ENCODE measurements at places on chromosomes 1 and 21.

DNA sequence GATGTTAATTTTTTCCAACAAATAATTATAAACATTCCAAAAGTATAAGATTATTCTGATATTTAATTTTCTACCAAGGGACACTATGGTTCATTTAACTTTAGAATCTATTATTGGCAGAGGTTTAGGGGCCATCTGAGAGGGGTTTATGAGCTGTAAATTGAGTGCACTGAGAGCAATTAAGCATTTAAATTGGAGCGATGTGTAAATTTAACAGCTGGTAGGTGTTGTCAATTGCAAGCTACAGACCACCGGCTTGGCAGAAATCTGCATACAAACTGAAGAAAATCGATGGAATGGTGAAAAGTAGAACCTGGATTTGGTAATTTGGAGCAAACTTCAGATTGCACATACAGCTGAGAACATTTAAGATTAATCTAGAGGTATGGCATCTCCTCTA is 55.8 kb upstream of the MTF2 start:
- no peak for DNase-seq
- no peaks in the 10 kb centered on the region for H3K36me3 ChIP-seq

GRCh38 chr1:221150996-221151395 is 271.8 kb downstream of the HLX start:
- DNase-seq: no peak
- no peaks in the 10 kb centered on the region for H3K4me1 ChIP-seq
- H3K27me3 ChIP-seq: no peaks in the 10 kb centered on the region

GRCh38 chr1:98386675-98387440 is 274.7 kb upstream of the SNX7 start:
- no peak for DNase-seq
- no peak overlapping the region for H3K4me3 ChIP-seq
- no peaks in the 10 kb centered on the region for H3K27me3 ChIP-seq
- no peaks in the 10 kb centered on the region for H3K36me3 ChIP-seq

GRCh38 chr1:173175514-173176145 is 31.5 kb downstream of the TNFSF4 start:
- H3K4me1 ChIP-seq: no peaks in the 10 kb centered on the region
- DNase-seq: no peak
- no peaks in the 10 kb centered on the region for H3K36me3 ChIP-seq
- no peaks in the 10 kb centered on the region for H3K27me3 ChIP-seq
- H3K4me3 ChIP-seq: no peak overlapping the region

- DNase-seq: no peak
- no peak overlapping the region for H3K4me3 ChIP-seq
- H3K27ac ChIP-seq: no peak overlapping the region
- no peaks in the 10 kb centered on the region for H3K4me1 ChIP-seq
- no peaks in the 10 kb centered on the region for H3K27me3 ChIP-seq
These were observed 359.7 kb upstream of the CAMK1G start for GRCh38 chr1:209223791-209224190.

DNA sequence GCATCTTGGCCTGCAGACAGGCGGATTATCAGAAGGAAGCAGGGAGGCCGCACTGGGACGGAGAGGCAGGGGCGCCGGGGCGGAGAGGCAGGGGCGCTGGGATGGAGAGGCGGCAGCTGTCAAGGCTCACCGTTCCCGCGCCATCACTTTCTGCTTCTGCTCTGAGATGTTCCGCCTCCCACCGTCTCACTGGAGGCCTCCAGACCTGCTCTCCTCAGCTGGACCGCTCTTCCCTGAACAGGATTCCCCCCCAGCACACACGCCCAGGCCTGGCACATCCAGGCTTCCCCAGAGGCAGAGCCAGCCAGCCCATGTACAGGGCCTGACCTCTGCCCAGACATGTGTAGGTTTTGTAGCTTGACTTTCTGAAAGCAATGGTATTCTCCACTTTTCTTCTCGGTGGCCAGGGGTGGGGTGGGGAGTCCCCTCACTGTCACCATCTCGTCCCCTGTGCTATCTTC is 84.1 kb downstream of the RIPK4 start:
- H3K36me3 ChIP-seq: no peaks in the 10 kb centered on the region
- no peak overlapping the region for H3K4me3 ChIP-seq
- no peak for DNase-seq
- H3K4me1 ChIP-seq: peaks cover 4% of the 10 kb centered on the region

DNA sequence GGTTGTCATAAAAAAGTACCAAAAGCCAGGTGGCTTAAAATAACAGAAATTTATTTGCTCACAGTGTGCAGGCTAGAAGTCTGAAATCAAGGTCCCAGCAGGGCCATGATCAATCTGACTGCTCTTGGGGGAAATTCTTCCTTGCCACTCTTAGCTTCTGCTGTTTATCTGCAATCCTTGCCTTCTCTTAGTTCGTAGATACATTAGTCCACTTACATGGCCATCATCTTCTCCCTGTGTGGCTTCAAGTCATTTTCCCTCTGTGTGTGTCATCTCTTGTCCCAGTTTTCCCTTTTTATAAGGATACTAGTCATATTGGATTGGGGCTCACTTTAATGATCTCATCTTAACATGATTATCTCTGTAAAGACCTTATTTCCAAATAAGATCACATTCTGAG is 124.0 kb upstream of the NCAM2 start:
- H3K36me3 ChIP-seq: no peaks in the 10 kb centered on the region
- H3K27me3 ChIP-seq: no peaks in the 10 kb centered on the region
- H3K27ac ChIP-seq: no peak overlapping the region
- H3K4me1 ChIP-seq: no peaks in the 10 kb centered on the region

GRCh38 chr1:52479076-52479475 is 73.8 kb downstream of the TUT4 start:
- no peak overlapping the region for H3K4me3 ChIP-seq
- H3K36me3 ChIP-seq: peaks cover 2% of the 10 kb centered on the region
- H3K27me3 ChIP-seq: no peaks in the 10 kb centered on the region

DNA sequence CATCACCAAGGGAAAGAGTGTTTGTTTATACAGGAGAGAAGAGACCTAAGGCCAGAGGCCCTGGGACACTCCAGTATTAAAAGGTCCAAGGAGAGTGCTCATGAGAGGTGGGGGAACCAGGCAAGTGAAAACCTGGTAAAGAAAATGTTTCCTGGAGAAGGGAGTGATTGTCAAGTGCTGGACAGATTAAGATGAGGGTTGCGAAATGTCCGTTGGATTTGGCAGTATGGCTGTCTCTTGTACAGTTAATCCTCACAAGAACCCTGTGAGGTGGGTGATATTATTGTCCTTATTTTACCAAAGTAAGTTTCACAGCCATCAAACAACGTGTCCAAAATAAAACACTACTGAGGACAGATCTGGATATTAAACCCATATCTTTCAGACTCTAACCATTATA is 44.2 kb downstream of the RPAP2 start:
- H3K4me3 ChIP-seq: no peak overlapping the region
- no peak overlapping the region for H3K27ac ChIP-seq
- H3K27me3 ChIP-seq: no peaks in the 10 kb centered on the region
- H3K36me3 ChIP-seq: peaks cover 2% of the 10 kb centered on the region

DNA sequence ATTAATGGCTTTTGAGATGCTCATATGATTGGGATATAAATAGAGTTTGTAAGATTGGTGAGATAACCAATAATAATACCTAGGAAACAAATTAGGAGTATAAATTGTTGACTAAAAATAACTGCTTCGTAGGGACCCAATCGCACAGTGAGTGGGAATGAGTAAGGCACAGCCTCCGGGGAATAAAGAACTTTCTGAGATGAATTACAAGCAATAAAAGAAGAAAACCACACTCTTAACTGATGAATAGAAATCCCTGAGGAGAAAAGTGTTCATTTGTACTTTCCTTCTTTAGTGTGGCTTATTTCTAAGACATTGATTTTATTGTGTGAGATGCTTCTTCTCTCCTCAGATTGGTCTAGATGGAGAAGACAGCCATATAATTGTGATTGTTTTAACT is 443.4 kb upstream of the PRMT6 start:
- H3K27me3 ChIP-seq: no peaks in the 10 kb centered on the region
- no peaks in the 10 kb centered on the region for H3K36me3 ChIP-seq
- no peak for DNase-seq
- no peak overlapping the region for H3K27ac ChIP-seq
- H3K4me3 ChIP-seq: no peak overlapping the region

DNA sequence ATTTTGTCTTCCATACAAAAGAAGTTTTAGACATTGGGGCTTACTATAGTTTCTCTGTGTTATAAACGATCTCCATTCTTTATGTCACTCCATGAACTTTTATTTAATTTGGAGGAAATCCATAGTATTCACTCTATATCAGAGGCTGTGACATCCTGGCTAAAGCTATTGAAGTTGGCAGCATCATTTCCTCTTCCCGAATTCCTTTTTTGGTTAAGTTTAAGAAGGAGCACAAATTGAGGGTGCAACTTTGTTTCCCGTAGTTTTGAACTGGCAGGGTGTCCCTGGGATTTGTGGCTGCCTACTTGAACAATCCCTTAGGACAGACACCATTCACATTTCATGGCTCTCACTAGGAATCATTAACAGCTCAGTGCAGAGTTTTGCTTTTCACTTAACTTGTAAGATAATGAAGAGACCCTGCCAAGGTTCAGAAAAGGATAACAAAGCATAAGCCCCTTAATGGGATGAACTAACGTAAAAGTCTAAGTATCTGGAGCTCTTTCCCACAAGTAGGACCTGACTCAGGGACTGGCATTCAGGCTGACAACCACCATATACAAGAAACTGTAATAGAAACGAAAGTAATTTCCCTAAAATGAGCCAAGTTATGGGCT is 13.9 kb downstream of the S1PR1 start:
- peak overlapping the region; percentile 7 for H3K27ac ChIP-seq
- H3K4me1 ChIP-seq: no peaks in the 10 kb centered on the region
- no peak for DNase-seq
